ENCODE measurements at places on chromosomes 2 and 18. TPM values are rescaled to one million over a fixed set of nuclear protein-coding genes. Genes with fewer than 3 reads are reported as not detected.

Gene RAB6C
- total RNA-seq, result not detected

Gene SPATS2L
- 146 TPM for total RNA-seq

- peak; percentile 56 for DNase-seq
Measured at GRCh38 chr2:98149333-98149697, 62.3 kb downstream of the VWA3B start.

Gene POTEF
- total RNA-seq, result 1.8 TPM

- no peak for DNase-seq
Measured at GRCh38 chr2:68877079-68877772, 6.0 kb upstream of the BMP10 start.

DNA sequence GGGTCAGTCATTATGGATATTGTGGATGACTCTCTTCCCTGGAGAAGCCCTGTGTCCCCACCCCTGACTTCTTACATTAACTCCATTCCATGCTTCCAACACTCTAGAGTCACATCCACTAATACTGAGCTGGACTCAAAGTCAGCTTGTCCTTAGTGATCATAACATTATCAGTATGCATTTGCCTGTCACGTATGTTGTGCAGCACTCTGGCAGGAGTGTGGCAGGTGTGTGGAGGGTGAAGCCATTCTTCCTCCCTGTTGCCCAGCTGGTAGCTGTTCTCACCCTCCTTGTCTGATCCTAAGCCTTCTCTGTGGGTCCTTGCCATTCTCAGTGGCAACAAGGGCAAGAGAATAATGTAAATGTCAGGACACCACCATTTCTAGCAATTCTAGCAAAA, 334.1 kb upstream of the RAB6C start:
- no peak for DNase-seq

- DNase-seq, result no peak
Measured at GRCh38 chr2:67055387-67056304, 341.5 kb upstream of the ETAA1 start.

DNA sequence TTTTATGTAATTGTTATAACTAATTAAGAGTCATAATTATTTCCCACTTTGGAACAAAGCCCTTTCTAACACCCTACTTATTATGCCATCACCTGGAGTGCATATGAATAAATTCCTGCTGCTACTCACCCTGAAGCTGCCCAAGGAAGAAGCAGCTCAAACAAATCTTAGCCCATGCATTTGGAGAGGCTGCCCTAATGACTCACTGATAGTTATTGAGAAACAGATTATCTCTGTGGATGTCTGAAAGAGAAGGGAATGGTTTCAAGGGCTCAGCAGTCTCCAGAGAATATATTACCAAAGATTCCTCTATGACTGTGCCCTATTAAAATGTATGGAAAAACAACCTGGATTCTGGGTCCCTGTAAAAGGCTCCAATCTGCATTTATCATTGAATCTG, 81.0 kb downstream of the GPR39 start:
- DNase-seq, result no peak

GRCh38 chr2:68807821-68808266, 63.4 kb downstream of the BMP10 start:
- DNase-seq, result no peak

GRCh38 chr2:47274054-47274782, 119.1 kb upstream of the STPG4 start:
- no peak for DNase-seq
